ENCODE measurements at places on chromosomes 2 and 18. TPM values are rescaled to one million over a fixed set of nuclear protein-coding genes. Genes with fewer than 3 reads are reported as not detected.

Gene TDRD15
- total RNA-seq = not detected

DNA sequence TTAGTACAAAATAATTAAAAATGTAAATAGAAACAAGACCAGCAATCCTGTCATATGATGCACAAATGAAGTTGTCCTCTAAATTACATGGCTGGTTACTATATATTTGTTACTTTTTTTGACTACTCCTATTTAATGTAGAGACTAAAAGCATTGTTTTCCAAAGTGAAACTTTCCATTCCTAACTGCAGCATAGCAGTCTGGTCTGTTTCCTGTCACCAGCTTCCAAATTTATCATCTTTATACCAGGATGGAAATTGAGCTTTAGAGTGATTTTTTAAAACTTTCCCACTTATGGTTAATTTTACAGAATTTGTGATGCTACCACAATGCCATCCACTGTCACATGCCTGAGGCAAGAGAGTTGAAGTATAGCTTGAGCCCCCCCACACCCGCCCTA lies 33.5 kb upstream of the RAB27B start:
- H3K36me3 ChIP-seq = no peaks in the 10 kb centered on the region
- H3K27me3 ChIP-seq = no peaks in the 10 kb centered on the region
- no peak overlapping the region for H3K4me3 ChIP-seq
- no peak overlapping the region for H3K27ac ChIP-seq
- DNase-seq = no peak

- no peak for DNase-seq
- no peaks in the 10 kb centered on the region for H3K36me3 ChIP-seq
- H3K27me3 ChIP-seq = no peaks in the 10 kb centered on the region
- H3K27ac ChIP-seq = no peak overlapping the region
These were observed 122.3 kb upstream of the RAB6C start for GRCh38 chr2:129857200-129857599.

Gene FRZB
- total RNA-seq = 9.5 TPM

DNA sequence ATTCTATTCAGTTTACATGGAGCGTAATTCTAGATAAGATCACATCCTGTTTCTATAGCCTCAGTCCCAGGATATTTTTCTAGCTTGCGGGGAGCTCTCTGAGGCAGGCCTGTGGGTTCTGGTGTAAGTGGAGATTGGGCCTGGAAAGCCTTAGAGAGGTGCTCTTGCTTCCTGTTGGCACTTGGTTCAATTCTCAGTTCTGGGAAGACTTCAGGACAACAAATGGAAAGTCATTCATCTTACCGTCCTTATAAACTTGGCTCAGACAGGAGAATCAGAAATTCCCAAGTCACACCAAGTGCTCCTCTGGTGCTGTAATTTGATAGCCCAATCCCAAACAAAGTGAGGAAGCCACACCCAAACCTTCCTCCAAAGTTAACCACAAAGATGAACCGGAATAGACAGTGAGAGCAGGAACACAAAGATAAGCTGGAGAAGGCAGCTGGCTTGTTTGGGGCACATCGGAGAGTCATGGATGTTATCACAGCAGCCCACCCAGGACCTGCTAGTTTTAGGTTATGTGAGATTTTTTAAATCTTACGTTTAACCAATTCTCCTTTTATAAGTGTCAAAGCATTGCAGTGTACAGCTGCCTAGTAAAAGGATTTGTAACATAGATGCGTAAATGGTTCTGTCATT lies 144.3 kb upstream of the MAP3K20 start:
- DNase-seq = peak; percentile 29
- H3K27me3 ChIP-seq = no peaks in the 10 kb centered on the region
- no peak overlapping the region for H3K4me3 ChIP-seq
- no peaks in the 10 kb centered on the region for H3K36me3 ChIP-seq
- H3K27ac ChIP-seq = peak overlapping the region; percentile 22
- H3K4me1 ChIP-seq = no peaks in the 10 kb centered on the region
